ENCODE measurements at places on chromosomes 7 and 10. TPM values are rescaled to one million over a fixed set of nuclear protein-coding genes. Genes with fewer than 3 reads are reported as not detected.

GRCh38 chr7:20241194-20241910, 24.2 kb upstream of the MACC1 start:
- DNase-seq, result no peak

DNA sequence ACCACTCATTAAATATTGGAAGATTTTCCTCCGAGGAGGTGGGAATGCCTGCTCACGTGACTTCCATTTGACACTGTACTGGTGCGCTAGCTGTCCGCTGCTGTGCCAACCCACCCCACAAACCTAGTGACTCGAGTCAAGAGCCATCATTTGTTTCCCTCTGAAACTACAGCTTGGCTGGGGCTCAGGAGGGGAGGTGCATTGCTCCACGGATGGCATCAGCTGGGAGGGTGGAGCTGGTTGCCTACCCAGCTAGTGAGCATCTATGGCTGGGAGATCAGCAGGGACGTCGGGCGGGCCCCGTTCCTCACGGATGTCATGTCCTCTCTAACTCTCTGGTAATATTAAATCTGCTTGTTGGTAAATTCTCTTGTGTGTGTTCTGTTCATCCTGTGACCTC, 9.5 kb upstream of the FOXL3 start:
- DNase-seq, result no peak

Gene WIPF3
- polyA plus RNA-seq, result 0.90 TPM

DNA sequence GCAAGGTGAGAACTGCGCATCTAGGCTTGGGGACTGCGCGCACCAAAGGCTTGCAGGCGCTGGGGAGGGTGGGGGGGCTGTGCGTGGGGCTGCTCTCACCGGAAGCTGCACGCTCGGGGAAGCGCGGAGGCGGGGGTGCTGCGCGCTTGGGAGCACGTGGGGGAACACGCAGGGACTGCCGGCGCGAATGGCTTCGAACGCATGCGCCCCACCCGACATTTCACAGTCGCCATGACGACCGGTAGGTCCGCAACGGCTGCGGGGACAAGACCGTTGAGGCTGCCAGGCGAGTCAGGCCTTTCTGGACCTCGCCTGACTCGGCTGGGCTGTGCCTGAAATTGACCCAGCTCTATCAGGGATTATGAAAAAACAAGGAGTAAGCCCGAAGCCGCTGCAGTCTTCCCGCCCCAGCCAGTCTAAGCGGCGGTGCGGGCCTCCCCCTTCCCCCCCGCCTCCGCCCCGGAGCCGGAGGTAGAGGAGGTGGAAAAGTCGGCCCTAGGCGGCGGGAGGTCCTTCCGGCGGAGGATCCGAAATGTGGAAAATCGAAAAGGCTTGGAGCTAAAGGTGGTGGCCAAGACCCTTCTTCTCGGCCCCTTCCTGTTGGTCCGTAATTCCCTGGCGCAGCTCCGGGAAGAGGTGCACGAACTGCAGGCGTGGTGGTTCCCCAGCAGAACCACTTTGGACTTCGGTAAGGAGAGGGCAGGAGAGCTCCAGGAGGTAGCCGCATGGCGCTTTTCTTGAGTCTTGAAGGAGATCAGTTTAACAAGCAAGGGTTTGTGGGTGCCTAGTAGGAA, 34.9 kb upstream of the STEAP1 start:
- DNase-seq, result no peak

GRCh38 chr7:22430457-22430856, 69.5 kb downstream of the STEAP1B start:
- DNase-seq, result no peak

Gene DNAJC12
- polyA plus RNA-seq, result 8.2 TPM

Measured in right lung (tissue), 10 donors.